ENCODE measurements at places on chromosomes 11 and 22. TPM values are rescaled to one million over a fixed set of nuclear protein-coding genes. Genes with fewer than 3 reads are reported as not detected.

DNA sequence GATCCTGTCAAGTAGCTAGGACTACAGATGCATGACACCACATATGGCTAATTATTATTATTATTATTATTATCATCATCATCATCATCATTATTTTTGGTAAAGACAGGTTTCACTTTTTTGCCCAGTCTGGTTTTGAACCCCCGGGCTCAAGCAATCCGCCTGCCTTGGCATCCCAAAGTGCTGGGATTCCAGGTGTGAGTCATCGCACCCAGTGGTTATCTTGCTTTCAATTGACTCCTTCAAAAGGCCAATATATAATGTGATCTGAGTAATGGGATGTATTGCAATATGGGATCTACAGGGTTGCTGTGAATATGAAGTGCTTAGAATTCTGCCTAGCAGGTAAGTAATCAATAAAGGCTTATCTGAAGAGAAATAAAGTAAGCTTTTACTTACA, 221.2 kb downstream of the SBF2 start:
- DNase-seq: no peak

DNA sequence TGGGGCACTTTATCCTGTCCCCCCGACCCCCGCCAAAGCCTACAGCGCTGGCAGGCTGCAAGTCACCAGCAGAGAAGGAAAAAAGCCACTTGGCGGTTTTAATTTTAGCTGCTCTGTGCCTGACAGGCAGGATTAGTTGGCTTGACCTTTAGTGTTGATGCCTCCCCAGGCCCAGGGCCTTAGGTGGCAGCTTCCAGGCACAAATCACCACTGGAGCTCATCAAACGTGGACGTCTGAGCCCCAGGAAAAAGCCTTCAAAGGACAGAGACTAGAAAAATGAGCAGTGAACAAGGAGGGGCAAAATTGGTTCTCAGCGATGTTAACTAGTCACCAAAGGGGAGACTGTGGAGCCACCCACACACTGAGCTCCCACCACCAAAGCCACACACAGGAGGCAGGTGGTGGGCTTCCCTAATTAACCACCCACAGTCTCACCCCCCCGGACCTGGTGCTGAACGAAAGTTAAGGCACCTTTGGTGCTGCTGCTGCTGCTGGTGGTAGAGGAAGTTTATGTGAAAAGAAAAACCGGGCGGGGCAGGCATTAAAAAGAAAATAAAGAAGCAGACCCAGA, 4.4 kb upstream of the PYGM start:
- DNase-seq: no peak

DNA sequence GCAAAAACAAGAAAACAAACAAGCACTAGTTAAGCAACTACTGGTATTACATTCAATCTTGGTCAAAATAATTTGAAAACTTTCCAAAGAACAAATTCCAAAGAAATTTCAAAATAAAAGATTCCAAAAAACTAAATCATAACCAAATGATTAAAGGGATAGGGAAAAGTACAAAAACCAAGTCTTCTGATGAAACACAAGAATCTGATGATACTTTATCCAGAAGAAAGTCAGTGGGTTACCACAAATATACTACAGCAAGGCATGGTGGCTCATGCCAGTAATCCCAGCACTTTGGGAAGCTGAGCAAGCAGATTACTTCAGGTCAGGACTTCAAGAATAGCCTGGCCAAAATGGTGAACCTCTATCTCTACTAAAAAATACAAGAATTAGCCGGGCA, 59.1 kb downstream of the NUP98 start:
- DNase-seq: no peak

GRCh38 chr22:42172773-42173172, 42.2 kb upstream of the CYP2D6 start:
- DNase-seq: peak; percentile 56

DNA sequence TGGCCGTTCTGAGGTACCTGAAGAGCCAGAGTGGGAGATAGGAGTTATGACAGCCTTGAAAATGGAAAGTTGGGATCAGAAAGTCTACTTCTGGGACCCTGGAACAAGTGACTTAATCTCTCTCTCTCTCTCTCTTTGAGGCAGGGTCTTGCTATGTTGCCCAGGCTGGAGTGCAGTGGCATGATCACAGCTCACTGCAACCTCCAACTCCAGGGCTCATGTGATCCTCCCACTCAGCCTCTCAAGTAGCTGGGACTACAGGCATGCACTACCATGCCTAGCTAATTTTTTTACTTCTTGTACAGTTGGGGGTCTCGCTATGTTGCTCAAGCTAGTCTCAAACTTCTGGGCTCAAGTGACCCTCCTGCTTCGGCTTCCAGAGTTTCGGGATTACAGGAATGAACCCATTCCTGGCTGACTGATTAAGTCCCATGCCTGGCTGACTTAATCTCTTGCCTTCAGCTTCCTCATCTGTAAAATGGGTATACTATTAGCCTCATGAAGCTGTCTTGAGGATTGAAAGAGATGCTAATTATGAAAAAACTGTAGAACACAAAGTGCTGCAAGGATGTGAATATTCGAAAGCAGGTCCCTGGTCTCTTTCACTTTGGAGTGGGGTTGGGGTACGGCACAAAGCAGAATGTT, 87.7 kb downstream of the UBASH3B start:
- no peak for DNase-seq

GRCh38 chr11:9606809-9607510, 33.5 kb downstream of the WEE1 start:
- DNase-seq: no peak

GRCh38 chr11:43987384-43988039, 45.1 kb downstream of the C11orf96 start:
- DNase-seq: peak; percentile 88

DNA sequence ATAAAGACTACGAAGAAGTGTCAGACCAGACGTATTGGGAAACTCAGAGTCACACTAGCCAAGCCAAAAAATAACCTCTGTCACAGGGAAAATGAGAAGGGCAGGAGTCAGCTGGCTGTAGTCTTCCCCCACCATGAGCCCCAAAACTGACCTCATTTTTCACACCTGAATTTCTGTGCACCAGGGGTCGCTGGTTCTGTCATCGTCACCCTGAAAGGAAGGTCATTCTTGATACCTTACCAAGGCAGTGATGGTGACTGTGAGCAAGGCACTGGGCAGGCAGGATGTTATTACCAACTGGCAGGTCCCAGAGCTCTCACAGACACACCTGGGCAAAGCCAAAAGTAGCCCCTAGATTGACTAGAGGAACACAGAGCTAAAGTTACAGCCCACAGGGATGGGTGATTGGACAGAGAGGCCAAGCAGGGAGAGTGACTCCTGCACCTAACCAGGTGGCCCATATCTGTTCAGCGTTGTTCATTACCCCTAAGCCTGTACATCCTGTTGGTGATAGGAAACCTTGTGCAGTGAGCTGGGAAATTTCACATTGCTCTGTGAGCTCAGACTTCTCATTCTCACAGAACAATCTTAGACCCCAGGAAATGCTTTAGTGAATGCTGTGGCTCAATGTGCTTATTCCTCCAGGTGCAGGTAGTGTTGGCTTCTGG, 32.3 kb upstream of the OR56A1 start:
- DNase-seq: no peak

GAL3ST3 gene
- 1.9 TPM for polyA plus RNA-seq

L3MBTL2 gene
- polyA plus RNA-seq: 11.8 TPM

Data from SK-N-SH (cell line).